ENCODE measurements at places on chromosomes 16 and 17.
A peak's percentile ranks its signal among the peaks of the same experiment; 100 is the strongest.

DNA sequence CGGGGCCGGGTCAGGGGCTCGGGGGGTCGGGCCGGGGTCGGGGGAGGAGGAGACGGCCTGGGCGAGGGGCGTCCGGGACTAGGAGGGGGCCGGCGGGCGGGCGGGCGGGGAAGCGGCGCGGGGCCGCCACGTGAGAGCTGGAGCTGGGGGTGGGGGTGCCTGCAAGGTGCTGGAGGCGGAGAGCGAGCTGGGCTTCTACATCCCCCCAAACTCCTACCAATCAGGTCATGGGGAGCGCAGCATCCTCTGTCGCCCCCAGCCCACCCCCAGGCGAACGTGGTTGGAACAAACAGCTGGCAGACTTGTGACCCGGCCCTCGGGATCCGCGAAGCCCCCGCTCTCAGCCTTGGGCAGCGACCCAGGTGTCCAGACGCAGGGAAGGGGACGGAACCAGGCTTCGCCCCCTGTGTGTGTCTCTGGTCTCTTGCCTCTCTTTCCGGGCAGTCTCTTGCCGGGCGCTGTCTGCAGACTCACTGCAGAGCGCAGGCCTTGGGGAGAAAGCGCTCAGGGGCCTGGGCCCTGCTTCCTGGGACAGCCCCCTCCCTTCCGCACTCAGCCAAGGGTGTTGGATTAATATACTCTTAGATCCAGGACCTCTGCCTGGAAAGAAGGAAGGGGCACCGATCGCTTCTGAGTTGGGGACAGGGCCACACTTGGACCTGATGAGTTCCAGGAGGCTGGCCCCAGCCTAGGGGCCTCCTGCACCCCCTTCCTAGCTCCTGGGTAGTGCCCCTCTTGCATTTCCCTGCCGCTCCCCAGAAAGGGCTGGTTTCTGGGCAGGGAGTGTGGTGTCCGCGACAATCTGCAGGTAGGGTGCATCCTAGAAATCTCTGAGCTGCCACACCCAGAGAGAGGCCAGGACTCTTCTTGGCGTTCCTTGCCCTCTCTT, 722 bp downstream of the RASL10B start:
- DNase-seq, result no peak

DNA sequence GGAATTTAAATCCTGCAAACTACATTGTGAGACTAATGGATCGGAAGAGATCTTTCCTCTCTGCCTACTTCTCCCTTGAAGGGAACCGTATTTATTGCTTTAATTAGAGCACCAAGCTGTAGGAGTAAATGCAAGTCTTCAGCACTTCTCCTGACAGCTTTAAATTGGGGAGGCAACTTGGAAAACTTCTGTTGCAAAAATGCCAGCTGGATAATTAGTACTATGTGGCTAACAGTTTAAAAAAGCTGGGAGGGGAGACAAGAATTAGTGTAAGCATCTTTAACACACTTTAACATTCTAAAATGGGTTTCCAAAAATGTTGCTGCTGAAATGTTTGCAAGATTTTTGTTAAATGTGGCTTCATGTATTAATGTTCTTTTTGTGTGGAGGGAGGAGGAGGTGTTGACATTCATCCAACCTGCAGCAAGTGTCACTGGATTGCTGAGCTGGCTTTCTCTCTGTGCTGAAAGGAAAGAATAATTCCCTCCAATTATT, 108.5 kb downstream of the PCTP start:
- DNase-seq, result no peak

DNA sequence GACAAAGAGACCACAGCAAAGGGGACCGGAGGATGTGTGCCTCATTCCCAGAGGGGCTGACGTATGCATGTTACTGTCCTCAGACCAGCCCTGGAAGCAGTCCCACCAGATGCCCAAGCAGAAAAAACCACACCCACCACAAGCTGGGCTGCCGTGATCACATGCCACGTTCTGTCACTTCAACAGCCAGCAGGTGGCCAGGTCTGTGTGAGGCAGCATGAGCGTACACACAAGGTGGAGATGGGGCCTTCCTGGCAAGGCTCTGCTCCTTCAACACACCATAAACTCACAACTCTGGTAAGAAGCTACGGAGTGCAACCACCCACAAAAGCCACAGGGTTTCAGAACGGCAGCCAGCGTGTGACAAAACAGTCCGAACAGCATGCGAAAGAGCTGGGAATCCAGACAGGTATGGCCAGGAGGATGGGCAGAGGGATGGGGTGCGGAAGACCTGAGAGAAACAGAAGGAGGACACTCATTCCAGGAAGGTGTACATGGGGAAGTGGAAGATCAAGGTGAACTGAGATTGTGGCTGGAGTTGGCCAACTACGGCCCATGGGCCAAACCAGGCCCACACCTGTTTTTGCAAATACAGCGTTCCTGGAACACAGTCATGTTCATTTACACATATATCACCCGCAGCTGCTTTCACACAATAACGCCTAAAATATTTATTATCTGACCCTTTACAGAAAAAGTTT, 27.9 kb downstream of the MBTPS1 start:
- peak; percentile 21 for DNase-seq

DNA sequence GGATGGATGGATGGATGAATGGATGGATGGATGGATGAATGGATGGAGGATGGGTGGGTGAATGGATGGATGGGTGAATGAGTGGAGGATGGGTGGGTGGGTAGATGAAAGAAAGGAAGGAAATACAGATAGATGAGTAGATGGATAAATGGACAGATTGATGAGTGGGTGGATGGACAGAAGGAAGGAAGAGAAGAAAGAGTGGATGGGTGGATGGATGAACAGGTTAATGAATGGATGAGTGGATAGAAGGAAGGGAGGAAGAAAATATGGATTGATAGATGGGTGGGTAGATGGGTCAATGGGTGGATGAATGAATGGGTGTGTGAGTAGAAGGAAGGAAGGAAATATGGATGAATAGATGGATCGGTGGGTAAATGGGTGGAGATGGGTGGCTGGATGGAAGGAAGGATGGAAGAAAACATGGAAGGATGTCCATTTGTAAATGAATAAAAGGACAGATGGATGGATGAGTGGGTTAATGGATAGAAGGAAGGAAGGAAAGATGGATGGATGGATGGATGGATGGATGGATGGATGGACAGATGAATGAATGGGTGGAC, 97.3 kb upstream of the TNRC6C start:
- no peak for DNase-seq

GRCh38 chr17:30530346-30531025, 53.3 kb downstream of the GOSR1 start:
- DNase-seq, result no peak

GRCh38 chr16:54932021-54932660, 1.5 kb downstream of the IRX5 start:
- no peak for DNase-seq

GRCh38 chr16:64996641-64997040, 125.2 kb downstream of the CDH11 start:
- DNase-seq, result no peak

DNA sequence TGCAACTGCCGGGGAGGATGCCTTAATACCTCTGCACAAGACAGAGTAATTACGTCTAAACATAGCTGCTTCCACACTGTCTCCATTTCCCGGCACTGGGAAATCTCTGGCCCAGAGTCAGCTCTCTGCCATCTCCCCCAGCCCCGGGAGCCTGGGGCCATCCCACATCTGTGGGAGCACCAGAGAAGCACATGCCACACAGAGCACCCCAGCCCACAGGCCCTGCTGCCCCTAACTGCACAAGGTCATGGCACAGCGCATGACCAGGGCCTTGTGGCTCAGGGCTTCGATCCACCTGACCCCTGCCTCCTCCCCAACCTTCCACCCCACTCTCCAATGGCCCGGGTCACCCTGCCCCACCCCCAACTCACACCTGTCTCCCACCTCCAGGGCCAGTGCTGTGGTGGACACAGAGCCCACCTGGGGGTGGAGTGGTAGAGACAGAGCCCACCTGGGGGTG, 36.6 kb upstream of the RBFOX3 start:
- DNase-seq, result no peak

GRCh38 chr17:28878158-28878910, 19.2 kb downstream of the FLOT2 start:
- no peak for DNase-seq

- no peak for DNase-seq
Observed at GRCh38 chr17:57669671-57670529, 75.2 kb downstream of the CCDC182 start.

DNA sequence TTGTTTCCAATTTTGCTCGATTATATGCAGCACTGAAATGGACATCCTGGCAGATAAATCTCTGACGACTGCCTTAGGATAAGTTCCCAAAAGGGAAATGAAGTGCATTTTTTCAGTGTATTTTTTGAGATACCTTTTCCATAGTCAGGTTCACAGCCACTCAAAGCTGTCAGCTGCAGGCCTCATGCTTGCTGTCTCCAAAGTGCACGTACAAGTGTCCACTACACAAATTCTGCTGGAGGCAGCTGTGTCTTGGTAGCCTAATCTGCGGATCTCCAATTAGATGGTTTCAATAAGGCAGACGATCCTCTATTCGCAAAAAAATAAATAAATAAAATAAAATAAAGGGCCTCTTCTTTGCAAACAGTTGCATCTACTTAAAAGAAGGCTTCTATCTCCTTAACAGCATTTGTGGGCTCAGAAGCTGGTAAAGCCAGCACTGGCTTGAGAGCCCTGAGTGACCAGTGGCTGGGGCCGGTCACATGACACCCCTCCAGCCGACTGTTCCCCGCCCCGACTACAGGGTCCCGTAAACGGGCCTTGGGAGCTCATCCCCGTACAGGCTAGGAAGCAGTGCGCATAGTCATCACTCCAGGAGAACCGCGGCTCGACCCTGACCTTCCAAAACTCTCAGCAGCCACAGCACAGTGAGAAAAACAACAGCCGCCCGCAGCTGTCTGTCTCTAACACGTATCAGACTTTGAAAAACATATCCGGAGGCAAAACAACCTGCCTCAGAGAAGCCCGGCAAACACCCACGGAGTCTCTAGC, 18.8 kb downstream of the RPH3AL start:
- no peak for DNase-seq
